ENCODE measurements at places on chromosomes 4 and X. TPM values are rescaled to one million over a fixed set of nuclear protein-coding genes. Genes with fewer than 3 reads are reported as not detected.

The PGAM4 gene
- total RNA-seq = not detected

The MSX1 gene
- not detected for total RNA-seq

The MAGEA2B gene
- total RNA-seq = not detected

The HDX gene
- 3.9 TPM for total RNA-seq

The MAGEE2 gene
- total RNA-seq = not detected

The GAGE12E gene
- total RNA-seq = not detected

The CT45A2 gene
- total RNA-seq = not detected

The ZDHHC15 gene
- not detected for total RNA-seq

The P2RY10 gene
- total RNA-seq = 10.1 TPM

The TRAPPC2 gene
- total RNA-seq = 27.5 TPM

The CENPVL3 gene
- not detected for total RNA-seq

The RPS6KA6 gene
- not detected for total RNA-seq

The NIPAL1 gene
- total RNA-seq = 2.0 TPM

The SH3BGRL gene
- 31.5 TPM for total RNA-seq

The IL3RA gene
- total RNA-seq = 29.2 TPM

The MAGEB17 gene
- total RNA-seq = not detected

The SSX2B gene
- not detected for total RNA-seq

The TAF7L gene
- total RNA-seq = 0.19 TPM

The SPARCL1 gene
- not detected for total RNA-seq

The MXD4 gene
- 14.5 TPM for total RNA-seq

The ASB9 gene
- not detected for total RNA-seq

The FATE1 gene
- not detected for total RNA-seq

The GASK1B gene
- total RNA-seq = not detected

The FAM53A gene
- total RNA-seq = 0.78 TPM

The STAP1 gene
- 7.5 TPM for total RNA-seq

The STBD1 gene
- total RNA-seq = 3.6 TPM

The VCX2 gene
- total RNA-seq = not detected

The UGT2B11 gene
- total RNA-seq = not detected

The CSAG3 gene
- total RNA-seq = not detected

The HDAC8 gene
- total RNA-seq = 31.5 TPM

The ACSL4 gene
- 79.4 TPM for total RNA-seq

The SHROOM4 gene
- not detected for total RNA-seq

The RAB33A gene
- 25.4 TPM for total RNA-seq

The ERAS gene
- total RNA-seq = not detected

The CDX4 gene
- not detected for total RNA-seq

The LINC00632 gene
- total RNA-seq = not detected

The QDPR gene
- total RNA-seq = 28.2 TPM

The GUF1 gene
- 19.0 TPM for total RNA-seq

The FAAH2 gene
- 0.14 TPM for total RNA-seq

The SHISA3 gene
- total RNA-seq = not detected

The HSPA4L gene
- total RNA-seq = 10.5 TPM

The CENPI gene
- 38.7 TPM for total RNA-seq

The SOD3 gene
- not detected for total RNA-seq

The SLC9A7 gene
- 3.7 TPM for total RNA-seq

The TCEAL2 gene
- total RNA-seq = not detected

The ZAR1 gene
- not detected for total RNA-seq

The ANK2 gene
- not detected for total RNA-seq

Data from natural killer cell treated with Interleukin-12 subunit alpha and Interleukin-12 subunit beta and Interleukin-15 and Interleukin-18, amount 100 ng/mL, for 72 hours (primary cell).